ENCODE measurements at places on chromosomes 2 and 18.

DNA sequence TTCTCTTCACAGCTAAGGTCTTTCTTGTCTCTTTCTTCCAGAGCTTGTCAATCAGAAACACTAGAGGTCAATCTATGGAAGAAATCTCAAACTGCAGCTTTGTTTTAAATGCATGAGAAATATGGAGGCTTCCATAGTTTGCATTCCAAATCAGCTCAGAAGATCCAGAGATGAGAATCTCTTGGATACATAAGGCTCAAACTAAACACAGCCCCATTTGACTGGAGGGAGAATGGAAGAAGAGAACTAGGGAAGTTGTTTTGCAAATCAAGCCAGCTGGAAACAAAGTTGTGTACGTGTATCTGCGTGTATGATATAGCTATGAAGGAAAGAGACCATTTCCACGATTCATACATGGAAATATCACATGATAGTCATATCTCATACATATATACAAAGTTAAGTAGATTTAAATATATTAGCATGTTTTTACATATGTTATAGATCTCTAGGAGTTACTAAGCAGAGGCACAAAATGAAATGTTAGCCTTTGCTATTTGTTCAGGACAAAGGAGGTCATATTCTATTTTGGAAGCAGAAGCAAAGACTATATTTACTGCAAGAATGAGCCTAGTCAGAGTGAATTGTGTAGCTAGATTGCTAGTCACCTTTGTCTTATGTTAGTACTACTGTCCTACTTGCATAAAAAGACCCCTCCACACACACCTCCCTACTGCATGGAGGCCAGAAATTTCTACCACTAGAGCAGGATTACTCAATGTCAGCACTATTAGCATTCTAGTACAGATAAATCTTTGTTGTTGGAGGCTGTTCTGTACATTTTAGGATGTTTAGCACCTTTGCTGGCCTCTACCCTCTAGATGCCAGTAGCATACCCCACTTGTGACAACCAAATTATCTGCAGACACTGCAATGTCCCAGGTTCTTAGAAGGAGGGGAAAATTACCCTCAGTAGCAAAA lies 303.5 kb upstream of the CHAC2 start:
- DNase-seq = no peak

DNA sequence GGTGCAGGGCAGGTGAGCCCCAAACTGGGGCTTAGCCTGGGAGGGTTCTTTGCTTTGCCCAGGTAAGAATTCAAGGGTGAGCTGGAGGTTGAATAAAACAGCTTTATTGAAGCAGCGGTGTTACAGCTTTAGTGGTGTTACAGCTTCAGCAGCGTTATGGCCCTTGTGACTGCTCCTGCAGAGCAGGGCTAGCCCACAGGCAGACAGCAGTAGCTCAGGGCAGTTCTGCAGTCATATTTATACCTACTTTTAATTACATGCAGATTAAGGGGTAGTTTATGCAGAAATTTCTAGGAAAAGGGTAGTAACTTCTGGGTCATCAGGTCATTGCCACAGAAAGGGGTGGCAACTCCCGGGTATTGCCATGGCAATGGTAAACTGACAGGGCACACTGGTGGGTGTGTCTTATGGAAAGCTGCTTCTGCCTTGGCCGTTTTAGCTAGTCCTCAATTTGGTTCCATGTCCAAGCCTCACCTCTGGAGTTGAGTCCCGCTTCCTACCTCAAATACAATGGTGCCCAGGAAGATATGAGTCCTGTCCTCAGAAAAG lies 78.2 kb downstream of the THNSL2 start:
- no peak for DNase-seq

- DNase-seq = no peak
These were observed 11.0 kb downstream of the TBR1 start for GRCh38 chr2:161426922-161427663.

- DNase-seq = no peak
These were observed 228.2 kb downstream of the HAUS1 start for GRCh38 chr18:46332286-46332801.

DNA sequence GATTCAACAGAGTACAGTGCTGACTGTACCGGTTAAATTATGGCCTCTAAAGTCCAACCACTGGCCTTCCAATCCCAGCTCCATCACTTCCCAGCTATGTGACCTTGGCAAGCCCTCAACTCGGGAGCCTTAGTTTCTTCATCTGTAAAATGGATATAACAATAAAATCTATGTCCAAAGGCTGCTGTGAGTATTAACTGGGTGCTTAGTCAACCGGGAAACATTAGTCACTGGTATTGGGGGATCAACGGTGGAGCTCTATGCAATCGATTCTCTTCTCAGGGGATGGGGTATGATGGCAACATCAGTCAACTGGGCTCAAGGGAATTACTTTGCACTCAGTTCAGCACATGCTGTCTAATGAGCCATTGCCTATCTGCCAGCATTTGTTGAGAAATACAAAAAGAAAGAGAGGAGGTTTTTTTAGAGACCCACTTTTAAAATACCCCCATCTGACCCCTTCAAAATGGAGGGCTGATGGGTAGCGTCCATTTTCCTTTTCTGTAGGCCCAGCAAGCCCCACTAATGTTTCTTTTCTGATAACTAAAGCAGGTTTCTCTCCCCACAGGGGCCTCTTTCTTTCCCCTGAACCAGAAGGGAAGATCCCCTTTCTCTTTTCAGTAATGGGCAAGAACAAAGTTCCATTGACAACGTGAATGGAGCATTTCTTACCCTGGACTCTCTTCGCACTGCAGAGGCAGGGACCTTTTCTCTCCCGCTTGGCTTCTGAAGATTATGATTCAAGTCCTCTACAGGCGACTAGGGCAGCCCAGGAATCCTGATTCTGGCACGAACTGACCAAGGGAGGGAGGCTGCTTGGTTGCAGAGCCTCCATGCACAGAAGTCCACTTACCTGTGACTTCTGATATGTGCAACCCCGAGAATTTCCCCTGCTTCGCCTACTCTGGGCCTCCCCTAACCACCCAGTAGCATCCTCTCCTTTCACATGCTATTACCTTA lies 8.7 kb upstream of the AGFG1 start:
- no peak for DNase-seq

DNA sequence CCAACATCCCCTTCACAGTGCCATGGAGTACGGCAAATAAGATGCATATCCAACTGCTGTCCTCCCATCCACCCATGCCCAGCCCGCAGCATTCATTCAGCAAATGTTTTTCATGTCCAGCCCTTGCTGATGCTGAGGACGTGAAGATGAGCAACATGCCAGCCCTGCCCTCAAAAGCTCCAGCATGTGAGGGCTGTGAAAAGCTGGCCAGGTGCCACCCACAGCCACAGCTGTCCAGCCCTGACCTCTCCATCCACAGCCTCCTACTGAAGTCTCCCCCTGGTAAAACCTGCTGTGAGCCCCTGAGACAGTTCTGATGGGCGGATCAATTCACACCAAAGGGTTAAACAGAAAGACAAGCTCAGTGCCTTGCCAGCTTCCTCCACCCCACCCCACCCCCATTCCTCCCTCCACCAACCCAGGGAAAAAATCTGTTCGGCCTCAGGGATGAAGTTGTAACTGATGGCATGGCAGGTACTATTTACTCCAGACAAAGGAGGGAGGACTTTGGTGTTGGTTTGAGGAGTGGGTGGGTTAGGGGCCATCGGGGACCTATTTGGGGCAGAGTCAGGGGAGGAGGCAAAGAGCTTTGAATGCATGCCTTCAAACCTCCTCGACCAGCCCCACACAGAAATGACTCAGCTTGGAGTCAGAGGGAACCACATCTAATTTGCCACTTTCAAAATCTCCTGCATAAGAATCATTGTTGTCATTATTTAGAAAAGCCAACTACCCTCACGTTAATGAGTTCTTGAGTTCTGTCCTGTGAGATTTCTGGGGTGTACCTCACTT lies 4.3 kb downstream of the ZBTB7C start:
- peak; percentile 31 for DNase-seq

DNA sequence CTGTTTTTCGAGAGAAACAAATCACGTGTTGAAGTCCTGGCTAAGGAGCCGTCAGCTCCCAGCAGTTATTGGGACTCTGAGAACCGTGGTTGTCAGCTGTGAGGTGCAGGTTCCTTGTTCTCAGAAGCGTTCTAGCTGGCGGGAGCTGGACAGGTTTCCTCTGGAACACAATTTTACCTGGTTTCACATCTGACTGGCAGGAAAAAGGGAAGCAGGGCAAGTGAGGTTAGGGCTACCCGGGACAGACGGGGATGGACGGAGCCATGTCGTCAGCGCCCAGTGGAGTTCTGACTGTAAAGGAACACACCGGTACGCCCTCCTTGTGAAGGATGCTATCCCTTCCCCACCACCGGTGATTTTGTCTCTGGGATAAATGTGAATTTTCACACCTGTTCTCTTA lies 26.1 kb downstream of the ITGB1BP1 start:
- DNase-seq = no peak

GRCh38 chr2:18262601-18263000 lies 297.9 kb downstream of the RDH14 start:
- no peak for DNase-seq

GRCh38 chr2:101704816-101705578 lies 7.5 kb downstream of the MAP4K4 start:
- DNase-seq = peak; percentile 32

DNA sequence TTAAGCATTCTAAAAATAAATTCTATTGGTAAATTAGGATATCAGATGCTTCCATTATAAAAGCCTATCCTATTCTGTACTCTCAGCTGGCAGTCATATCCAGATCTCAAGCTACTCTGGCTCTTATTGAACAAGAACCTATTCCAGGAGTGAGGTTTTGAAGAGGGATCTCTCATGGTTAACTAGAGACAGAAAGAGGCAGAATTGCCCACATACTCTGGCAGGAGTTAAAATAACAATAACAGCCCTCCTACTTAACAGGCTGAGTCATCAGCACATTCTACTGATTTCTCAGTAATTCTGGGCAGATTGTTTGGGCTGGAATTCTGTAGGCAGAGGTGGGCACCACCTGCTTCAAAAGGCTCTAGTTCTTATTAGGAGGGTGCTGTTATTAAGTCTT lies 142.0 kb upstream of the UNC80 start:
- DNase-seq = peak; percentile 20

DNA sequence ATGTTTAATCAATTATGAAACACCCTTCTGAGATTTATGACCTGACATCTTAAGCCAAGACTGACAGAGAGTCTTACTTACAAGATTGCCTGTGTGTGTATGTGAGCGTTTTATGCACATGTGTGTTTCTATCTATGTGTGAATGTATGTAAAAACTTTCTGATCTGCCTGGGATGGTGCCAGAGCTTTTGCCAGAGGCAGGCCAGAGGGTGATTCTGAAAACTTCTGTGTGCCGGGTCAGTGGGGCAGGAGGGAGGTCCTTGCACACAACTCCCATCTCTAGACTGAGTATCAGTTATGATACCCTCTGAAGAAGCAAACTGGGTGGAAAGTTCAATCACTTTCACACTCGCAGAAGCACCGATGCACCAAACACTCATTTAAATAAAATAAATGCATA lies 335.0 kb upstream of the NT5C1B start:
- DNase-seq = no peak

GRCh38 chr18:8005870-8006569 lies 438.9 kb downstream of the PTPRM start:
- DNase-seq = no peak

GRCh38 chr2:156653675-156654074 lies 217.5 kb downstream of the GPD2 start:
- no peak for DNase-seq

DNA sequence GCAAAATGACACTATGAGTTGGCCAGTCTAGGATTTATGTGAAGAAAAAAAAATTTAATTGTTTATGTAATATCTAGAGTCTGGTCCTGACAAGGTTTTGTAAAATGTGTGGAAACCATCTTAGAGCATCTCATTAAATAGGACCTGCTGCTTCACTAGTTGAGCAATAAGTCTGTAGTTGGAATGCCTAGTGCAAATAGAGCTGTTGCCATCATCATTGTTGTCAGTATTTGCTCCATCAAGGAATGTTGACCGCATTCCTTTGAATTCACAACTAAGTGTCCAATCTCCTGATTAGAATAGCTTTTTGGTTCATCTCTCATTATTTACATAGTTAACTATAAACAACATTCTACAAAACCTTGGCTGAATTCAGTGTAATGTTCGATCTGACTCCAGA lies 32.2 kb upstream of the RPE start:
- DNase-seq = no peak

DNA sequence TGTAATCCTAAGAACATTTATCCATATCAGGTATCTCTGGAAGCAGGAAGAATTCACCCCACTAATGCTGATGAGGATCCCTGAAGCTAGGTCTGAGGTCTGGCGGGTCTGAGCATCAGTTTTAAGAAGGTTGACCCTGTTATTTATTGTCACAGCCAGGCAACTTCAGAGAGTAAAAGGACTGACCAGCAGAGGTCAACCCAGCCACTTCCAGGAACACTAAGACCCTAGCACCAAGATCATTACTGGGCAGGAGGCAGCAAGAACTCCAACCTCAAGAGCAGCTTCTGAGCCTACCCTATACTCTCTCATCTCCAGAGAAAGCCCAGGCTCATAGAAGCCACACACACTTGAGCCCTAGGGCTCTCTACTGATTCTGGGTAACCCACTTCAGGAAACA lies 901.4 kb downstream of the DCDC2C start:
- no peak for DNase-seq

GRCh38 chr2:22855761-22856184 lies 529.2 kb upstream of the KLHL29 start:
- no peak for DNase-seq

- DNase-seq = no peak
These were observed 36.4 kb downstream of the NEDD4L start for GRCh38 chr18:58080451-58080850.

GRCh38 chr2:17793803-17794354 lies 22.4 kb upstream of the MSGN1 start:
- DNase-seq = peak; percentile 63

DNA sequence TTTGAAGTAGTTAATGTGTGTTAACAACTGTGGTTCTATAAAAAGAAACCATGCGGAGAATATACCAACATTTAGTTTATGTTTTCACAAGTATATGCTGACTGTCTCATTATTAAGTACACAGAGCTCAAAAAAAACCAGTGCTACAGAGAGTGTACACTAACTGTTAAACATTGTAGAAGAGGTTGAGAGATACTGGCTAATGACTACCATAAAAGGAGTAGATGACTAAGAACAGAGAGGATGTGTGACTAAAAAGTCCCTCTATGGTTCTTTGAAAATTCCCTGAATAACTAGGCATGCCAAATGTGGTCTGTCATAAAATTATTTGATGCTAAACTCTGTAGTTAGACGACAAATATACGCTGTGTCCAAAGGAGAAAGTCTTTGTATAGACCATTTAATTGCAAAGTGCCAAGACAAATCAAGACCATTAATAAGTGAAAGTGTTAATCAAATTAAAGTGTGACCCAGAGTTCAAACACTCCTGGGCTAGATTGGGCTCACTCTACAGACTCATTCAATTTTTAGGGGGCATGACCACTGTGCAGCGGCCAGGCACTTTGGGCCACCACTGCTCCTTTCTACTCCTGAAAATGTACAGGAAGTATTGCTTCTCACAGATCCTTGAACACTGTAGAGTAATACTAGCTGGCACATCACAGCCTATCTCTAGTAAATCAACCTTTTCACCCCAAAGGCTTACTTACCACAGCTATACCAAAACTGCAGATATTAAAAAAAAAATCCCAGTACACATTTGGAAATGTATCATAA lies 45.1 kb upstream of the SERTAD2 start:
- peak; percentile 91 for DNase-seq

DNA sequence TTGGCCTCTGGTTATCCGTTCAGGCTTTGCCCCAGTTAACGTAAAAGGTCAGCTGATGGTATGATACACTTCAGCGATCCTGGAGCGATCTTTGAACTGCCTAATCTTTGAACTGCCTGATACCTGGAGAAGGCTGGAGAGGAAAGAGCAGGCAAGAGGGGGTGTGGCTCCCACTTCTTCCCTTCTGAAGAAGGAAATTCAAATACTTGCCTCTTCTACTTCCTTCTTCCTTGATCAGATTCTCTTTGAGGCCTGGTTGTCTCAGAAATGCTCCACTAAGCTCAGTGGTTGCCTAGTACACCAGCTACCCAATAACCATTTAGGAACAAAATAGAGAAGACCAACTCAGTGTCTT lies 619 bp downstream of the GALM start:
- no peak for DNase-seq
